ENCODE measurements at places on chromosomes 1 and 21. TPM values are rescaled to one million over a fixed set of nuclear protein-coding genes. Genes with fewer than 3 reads are reported as not detected.

Gene WNT4
- not detected for total RNA-seq

Gene GPR89B
- total RNA-seq: 20.2 TPM

Gene PCAT6
- total RNA-seq: 3.9 TPM

Gene LCE3E
- not detected for total RNA-seq

Gene HRNR
- total RNA-seq: not detected

Gene CFAP57
- total RNA-seq: 0.61 TPM

Gene TESK2
- total RNA-seq: 4.5 TPM

Gene TMEM82
- total RNA-seq: not detected

Gene ADORA1
- not detected for total RNA-seq

Gene CELF3
- total RNA-seq: not detected

Gene LCE2A
- total RNA-seq: not detected

Gene NPHP4
- total RNA-seq: 10.0 TPM

Gene SOAT1
- 40.7 TPM for total RNA-seq

Gene KRTAP8-1
- not detected for total RNA-seq

Gene CD1E
- not detected for total RNA-seq

Gene LRRC8D
- total RNA-seq: 14.6 TPM

Gene HSPA6
- total RNA-seq: 0.31 TPM

Gene RSPH1
- total RNA-seq: 0.33 TPM

Gene EPHA8
- not detected for total RNA-seq

Gene KMO
- not detected for total RNA-seq

Gene ACTN2
- 0.37 TPM for total RNA-seq

Gene SLC6A17
- total RNA-seq: 0.04 TPM

Gene FCER1A
- 0.20 TPM for total RNA-seq

Gene SPRR1B
- total RNA-seq: not detected
